ENCODE measurements at places on chromosomes 1 and 21.
A peak's percentile ranks its signal among the peaks of the same experiment; 100 is the strongest.

GRCh38 chr1:234132795-234133194 lies 228.3 kb downstream of the SLC35F3 start:
- peaks cover 3% of the 10 kb centered on the region for H3K27me3 ChIP-seq
- no peak overlapping the region for H3K4me3 ChIP-seq
- no peaks in the 10 kb centered on the region for H3K4me1 ChIP-seq
- no peak overlapping the region for H3K27ac ChIP-seq
- no peak for DNase-seq
- H3K36me3 ChIP-seq = no peaks in the 10 kb centered on the region

DNA sequence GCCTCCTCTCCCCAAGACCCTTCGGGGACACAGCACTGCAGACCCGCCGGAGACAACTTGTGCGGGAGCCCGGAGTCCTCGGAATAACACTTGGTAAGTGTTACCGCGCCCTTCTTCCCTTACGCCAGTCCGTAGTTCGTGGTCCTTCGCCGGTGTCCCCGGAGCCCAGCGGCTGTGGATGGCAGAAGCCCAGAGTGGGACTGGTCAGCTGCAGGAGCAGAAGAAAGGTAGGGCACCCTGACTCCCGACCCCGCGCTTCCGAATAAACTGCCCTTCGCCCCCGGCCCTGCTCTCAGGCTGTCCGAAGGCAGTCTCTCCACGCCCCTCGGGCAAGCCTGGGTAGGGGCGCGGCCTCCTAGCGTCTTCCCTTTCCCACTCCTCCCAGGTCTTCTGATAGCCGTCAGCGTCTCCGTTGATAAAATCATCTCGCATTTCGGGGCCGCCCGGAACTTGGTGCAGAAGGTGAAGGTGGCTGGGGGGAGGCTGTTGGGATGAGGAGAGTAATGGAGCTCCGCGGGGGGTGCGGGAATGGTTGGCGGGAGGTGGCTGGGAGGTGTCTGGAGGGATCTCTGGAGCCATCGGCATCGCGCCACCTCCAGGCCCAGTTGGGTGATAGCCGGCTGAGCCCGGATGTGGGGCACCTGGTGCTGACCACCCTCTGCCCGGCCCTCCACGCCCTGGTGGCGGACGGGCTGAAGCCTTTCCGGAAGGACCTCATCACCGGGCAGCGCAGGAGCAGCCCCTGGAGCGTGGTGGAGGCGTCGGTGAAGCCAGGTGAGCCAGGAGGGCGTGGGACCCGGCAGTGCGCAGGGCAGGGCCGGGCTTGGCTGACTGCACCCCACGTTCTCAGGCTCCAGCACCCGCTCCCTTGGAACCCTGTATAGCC lies 4.3 kb downstream of the RUSC1 start:
- H3K36me3 ChIP-seq = peaks cover 12% of the 10 kb centered on the region
- peak; percentile 30 for DNase-seq
- peaks cover 33% of the 10 kb centered on the region for H3K4me1 ChIP-seq
- peak overlapping the region; percentile 81 for H3K4me3 ChIP-seq
- no peaks in the 10 kb centered on the region for H3K27me3 ChIP-seq
- H3K27ac ChIP-seq = no peak overlapping the region

DNA sequence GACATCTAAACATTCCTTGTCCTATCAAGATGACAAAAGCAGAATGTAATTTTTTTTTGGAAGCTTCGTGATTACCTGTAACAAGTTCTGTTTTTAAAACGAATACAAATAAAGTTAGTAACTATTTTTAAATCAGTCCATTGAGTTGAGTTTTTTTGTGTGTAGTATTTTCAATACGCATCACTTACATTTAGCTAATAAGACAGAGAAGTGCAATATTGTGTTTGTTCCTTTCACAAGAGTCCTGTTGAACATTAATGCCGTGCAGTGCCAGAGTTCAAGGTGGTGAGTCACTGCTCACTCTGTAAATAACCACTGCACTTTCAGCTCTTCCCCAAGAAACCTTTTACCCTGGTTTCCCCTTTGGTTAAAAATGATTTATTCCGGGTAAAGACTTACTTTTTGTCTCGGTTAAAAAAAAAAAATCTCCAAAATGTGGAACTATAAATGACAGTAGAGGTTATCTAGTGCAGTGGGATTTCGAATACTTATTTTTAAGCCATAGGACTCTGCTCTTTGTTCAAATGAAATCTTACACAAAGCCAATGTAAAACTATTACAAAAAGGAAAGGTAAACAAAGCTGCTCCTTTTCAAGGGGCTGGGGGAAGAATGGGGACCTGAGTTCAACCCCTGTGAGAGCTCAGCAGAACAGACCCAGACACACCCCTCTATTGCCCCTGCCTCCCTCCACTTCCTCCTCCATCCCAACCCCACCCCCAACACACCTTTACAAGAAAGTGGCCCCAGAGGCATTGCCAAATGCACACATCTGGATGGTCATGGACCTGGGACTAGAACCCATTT lies 14.8 kb upstream of the NCMAP start:
- peak overlapping the region; percentile 84 for H3K27ac ChIP-seq
- no peaks in the 10 kb centered on the region for H3K27me3 ChIP-seq
- peak; percentile 59 for DNase-seq
- peak overlapping the region; percentile 48 for H3K4me3 ChIP-seq
- peaks cover 66% of the 10 kb centered on the region for H3K4me1 ChIP-seq

DNA sequence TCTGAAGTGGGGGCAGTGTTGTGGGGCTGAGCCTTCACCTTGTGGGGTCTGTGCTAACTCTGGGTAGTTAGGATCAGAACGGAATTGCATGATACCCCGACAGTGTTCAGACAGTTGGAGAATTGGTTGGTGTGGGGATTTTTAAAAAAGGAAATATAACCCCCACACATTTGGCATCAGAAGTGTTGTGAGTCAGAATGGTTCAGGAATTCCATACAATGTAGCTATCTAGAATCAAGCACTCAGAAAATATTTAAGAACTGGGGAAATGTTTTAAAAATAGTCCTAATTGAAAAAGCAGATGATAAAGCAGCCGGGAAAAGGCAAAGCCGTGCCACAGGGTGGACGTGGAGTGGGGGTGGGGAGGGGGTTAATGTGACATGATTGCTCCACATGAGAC lies 6.5 kb upstream of the S100A7 start:
- H3K27me3 ChIP-seq = peaks cover 14% of the 10 kb centered on the region
- H3K4me1 ChIP-seq = no peaks in the 10 kb centered on the region

DNA sequence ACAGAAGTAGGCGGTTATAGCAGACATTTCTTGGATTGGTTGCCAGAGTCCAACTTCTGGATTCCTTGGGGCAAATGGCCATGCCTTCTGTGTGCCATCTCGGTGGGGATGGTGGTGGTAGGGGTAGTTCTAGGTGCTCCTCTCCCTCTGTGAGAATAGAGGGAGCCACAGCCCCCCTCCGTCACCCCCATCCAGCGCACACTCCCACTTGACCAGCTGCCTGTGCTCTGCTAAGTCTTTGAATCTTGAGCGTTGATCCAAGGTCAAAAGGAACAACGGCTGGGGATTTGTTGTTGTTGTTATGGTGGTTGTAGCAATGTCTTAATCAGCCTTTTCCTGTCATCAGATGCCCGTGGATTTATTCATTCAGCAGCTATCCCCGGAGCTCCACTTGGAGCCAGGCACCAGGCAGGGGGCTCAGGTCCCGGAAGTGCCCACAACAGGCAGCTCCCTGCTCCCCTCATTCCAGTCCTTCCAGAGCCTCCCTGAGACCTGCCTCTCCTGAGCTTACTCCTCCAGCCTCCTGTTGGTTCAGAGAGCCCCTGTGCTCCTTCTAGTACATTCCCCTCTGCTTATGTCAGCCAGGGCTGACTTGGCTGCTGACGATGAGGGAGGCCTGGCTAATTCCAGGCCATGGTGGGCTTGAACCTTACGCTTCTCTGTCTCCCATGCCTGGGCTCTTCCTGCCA lies 146.6 kb upstream of the WNT4 start:
- H3K4me3 ChIP-seq = no peak overlapping the region
- H3K36me3 ChIP-seq = no peaks in the 10 kb centered on the region
- H3K27ac ChIP-seq = no peak overlapping the region
- peaks cover 5% of the 10 kb centered on the region for H3K27me3 ChIP-seq
- H3K4me1 ChIP-seq = peaks cover 4% of the 10 kb centered on the region

DNA sequence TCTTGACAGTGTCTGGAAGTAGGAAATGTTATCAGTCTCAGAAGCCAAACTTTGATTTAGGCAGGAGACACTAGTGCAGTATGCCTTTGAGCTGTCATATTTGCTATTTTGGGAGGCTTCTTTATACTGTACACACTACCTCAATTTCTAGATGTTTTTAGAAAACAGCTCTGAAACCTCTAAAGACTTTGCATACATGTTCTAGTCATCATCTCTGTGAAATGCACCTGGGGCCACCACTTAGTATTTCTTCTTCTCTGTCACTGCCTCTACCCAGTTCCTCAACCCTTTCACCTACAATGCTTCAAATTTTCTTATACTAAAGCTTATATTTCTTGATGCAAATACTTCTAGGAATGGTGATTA lies 29.1 kb upstream of the PLA2G4A start:
- peaks cover 4% of the 10 kb centered on the region for H3K27me3 ChIP-seq
- no peaks in the 10 kb centered on the region for H3K36me3 ChIP-seq
- no peak overlapping the region for H3K27ac ChIP-seq
- no peaks in the 10 kb centered on the region for H3K4me1 ChIP-seq

GRCh38 chr1:218671573-218671972 lies 326.4 kb downstream of the TGFB2 start:
- H3K27ac ChIP-seq = no peak overlapping the region
- no peak for DNase-seq
- H3K4me1 ChIP-seq = no peaks in the 10 kb centered on the region
- no peaks in the 10 kb centered on the region for H3K36me3 ChIP-seq
- H3K4me3 ChIP-seq = no peak overlapping the region
- H3K27me3 ChIP-seq = no peaks in the 10 kb centered on the region

- H3K27me3 ChIP-seq = no peaks in the 10 kb centered on the region
- H3K27ac ChIP-seq = no peak overlapping the region
- H3K4me1 ChIP-seq = no peaks in the 10 kb centered on the region
- no peak for DNase-seq
Measured at GRCh38 chr1:217273866-217274265, 357.0 kb downstream of the GPATCH2 start.

Measured in activated CD8-positive, alpha-beta T cell treated with anti-CD3 and anti-CD28 coated beads for 36 hours (primary cell).